Foreskin keratinocyte (primary cell): ENCODE measurements at places on chromosomes 3 and 15. TPM values are rescaled to one million over a fixed set of nuclear protein-coding genes. Genes with fewer than 3 reads are reported as not detected.
A peak's percentile ranks its signal among the peaks of the same experiment; 100 is the strongest.

DNA sequence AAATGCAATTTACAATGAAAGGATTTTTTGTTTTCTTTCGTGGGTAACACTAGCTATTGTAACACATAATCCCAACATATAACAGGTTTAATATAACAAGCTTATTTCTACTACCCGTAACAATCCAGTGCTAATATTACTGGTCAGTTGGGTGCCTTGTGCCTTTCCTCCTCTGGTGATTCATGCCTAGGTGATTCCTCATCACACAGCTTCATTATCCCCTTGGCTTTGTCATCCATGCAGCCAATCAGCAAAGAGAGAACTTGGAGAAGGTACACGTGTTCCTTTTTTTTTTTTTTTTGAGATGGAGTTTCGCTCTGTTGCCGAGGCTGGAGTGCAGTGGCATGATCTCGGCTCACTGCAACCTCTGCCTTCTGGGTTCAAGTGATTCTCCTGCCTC, 30.7 kb downstream of the CHST14 start:
- peak; percentile 78 for DNase-seq

DNA sequence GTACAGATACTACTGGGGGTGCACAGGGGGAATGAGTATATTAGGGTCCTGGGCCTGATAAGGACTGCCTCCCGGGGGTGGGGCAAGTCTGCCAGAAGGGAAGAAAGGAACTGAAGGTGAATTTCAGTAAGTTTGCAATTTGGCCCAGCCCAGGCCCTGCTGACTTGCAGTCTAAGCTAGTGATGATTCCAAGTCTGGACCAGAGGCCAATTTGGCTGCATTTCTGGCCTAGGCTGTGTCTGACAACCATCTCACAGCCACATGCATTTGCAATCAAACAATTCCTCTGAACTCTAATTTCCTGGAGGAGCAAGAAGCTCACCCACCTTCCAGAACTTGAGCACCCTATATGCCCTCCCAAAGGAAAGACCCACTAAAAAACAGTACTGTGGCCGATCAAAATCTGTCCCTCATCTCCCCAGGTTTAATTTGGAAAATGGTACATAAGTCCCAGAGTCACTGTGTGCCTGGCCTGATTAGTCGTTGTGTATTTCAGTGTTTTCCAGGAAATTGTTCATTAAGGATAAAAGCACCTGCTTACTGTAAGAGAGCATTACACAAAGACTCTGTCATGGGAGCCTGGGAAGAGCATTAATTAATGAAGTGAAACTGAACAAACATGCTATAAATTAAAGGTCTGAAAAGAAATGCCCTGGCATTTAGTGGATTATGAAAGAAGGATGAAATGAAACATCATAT, 114.5 kb downstream of the MEGF11 start:
- DNase-seq: no peak

DNA sequence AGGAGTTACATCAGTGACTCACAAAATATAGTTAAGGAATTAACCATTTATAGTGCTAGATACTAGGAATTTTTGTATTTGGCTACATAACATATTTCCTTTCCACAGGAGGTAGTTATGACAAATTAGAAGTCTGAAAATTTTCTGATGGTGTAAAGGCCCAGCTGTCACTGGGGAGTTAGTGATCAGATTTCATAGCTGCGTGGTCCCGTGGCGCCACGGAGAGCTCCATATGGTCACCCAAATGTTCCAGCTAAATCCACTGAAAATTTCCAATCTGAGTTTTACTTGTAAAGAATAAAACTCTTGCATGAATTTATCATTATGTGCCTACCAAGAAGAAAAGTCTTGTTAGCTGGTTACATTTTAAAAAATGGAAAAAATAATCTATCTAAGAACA, 368.9 kb upstream of the PLSCR5 start:
- DNase-seq: no peak

GRCh38 chr3:189262746-189263145, 91.0 kb downstream of the TPRG1 start:
- DNase-seq: no peak

GRCh38 chr3:113537155-113537554, 4.8 kb downstream of the SIDT1 start:
- no peak for DNase-seq

DNA sequence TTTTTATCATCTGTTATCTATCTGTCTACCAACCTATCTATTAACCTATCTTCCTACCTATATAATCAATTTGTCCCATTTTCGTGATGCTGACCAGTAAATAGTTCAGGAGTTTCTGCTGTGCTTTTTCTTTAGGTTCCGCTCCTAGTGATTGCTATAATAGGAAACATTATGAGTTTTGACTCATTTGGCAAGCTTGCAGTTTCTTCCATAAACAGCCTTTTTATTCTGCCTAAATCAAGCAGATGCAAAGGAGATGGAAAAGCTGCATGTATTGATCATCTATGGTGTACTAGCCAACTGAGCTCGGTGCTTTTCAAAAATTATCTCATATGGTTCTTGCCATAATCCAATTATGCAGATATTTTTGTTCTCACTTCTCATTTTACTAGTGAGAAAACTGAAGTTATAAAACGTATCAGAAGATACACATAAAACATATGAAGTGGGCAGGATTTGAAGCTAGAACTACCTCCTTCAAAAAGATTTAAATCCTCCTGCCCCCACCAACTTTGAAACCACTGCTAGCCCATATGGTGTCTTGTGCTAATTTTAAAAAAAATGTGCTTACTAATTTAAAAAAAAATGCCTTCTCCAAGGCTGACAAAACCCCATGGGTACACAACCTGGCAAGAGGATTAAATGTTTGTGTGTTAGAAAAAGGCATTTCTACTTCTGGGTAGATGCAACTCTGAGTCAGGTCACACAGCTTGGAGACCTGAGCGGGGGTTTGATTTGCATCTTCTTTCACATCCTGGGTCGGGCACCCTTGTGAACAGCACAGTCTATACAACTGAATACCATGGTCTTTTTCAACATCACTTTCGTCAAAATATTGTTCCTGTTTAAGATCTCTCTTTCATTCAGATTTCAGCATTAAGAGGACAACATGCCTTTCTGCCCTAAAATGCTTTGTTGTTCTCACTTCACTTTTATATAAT, 267.0 kb downstream of the CHL1 start:
- DNase-seq: no peak

DNA sequence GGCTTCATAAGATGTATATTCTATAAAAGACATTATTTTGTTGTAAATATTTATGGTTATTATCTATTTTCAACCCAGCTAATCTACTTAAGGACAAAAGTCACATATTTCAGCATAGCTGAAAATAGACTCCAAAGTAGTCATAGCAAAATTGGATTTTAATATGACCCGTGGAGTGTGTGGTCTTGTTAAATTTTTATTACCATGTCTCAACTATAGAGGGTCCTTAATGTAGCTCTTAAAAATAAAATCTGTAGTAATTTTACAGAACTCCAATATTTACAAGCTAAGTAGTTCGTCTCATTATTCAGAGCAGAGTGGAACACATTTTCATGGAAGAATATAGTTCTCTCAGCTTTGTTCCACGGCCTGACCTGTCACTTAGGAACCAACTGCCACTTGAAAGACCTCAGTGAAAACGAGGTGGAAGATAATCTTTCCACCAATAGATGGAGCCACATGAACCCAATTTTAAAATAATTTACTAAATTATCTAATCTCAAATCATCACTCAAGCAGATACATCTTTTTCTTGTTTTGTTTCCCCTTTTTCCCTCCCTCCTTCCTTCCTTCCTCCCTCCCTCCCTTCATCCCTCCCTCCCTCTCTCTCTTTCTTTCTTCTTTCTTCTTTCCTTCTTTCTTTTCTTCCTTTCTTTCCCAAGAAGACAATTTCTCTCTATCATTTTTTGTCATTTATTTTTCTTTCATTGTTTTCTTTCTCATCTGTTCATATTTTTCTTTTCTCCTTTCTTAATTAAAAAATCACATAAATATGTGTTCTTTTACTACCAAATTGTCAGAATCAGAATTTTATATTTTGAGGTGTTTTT, 97.2 kb downstream of the CLDN1 start:
- DNase-seq: peak; percentile 45

DNA sequence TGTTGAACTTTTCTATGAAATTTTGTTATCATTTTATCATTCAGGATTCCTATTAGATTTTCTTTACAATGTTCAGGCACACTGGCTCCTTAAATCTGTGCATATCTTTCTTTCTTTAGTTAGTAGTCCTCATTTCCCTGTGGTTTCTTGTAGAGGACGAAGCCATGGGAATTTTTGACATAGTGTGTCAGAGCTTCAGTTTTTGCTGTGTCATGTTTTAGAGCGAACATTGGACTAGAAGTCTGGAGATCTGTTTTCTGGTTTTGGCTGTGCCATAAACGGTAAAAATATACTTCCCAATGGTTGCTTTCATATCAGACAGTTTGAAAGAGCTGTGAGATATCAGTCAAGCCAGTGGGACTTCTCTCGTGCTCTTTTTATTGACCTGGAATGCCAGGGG, 105.2 kb downstream of the CHCHD4 start:
- peak; percentile 35 for DNase-seq

- no peak for DNase-seq
These were observed 49.5 kb downstream of the EFCAB12 start for GRCh38 chr3:129378949-129379348.

- DNase-seq: no peak
These were observed 334.4 kb downstream of the FGF12 start for GRCh38 chr3:192392986-192393385.

DNA sequence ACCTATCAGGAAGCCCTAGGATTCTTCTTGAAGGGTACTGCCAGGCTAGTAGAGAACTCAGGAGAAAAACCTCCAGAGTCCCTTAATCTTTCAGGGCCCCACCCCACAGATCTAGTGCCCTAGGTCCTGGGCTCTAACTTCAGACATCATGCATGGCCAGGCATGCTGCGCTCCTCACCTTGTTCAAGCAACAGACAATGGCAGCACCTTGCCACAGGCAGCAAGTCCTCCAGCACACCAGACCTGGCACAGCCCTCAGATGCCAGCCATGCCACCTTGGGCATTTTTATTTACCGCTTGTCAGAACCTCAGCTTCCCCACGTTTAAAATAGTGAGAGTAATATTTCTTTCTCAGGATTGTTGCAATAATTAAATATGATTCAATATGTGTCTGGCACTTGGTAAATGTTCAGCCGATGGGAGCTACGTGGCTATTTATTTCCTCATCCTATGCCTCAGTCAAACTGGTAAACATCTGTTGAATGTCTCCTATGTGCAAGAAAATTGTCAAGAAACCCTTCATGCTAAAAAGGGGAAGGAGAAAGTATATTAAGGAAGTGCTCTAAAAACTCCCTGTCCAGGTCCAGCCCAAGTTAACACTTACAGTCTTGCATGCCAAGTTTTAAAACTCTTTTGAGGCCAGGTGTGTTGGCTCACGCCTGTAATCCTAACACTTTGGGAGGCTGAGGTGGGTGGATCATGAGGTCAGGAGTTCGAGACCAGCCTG, 14.5 kb upstream of the CCR1 start:
- DNase-seq: no peak

DNA sequence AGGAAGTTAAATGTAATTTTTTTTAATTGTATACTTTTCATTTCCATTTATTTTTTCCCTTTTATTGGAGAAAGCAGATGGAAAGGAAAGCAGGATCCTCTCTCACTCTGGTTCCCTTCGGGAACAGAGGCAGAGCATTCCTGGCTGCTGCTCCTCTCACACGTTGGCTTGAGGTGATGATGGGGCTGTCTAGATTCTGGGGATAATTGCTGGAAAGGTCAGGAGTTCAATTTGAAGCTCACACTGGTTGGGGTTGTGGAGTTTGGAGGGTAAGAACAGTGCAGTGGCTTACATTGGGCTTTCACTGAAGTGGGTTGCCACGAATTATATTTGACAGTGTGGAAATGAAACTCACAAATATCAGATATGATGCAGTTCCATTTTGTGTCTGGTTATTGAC, 57.6 kb downstream of the RARB start:
- DNase-seq: no peak

DNA sequence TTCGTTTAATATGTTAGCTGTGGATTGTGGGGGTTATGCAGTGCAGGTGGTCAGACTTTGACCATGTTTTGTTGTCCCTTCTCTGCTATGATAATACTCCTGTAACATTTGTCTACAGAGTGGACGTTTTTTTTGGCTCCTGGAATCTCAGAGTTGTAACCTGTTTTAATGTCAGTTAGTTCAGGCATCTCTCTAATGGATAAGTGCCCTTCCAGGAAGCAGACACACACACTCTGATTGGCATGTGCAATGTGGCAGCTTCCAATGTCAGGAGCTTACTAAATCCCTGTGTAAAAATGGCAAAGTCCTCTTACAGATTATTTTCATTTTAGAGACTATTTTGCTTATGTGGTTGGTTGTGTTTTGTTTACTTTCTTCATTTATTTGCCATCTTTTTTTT, 222.2 kb upstream of the ARPP21 start:
- no peak for DNase-seq

- no peak for DNase-seq
These were observed 15.3 kb downstream of the FAM3D start for GRCh38 chr3:58651276-58651675.

DNA sequence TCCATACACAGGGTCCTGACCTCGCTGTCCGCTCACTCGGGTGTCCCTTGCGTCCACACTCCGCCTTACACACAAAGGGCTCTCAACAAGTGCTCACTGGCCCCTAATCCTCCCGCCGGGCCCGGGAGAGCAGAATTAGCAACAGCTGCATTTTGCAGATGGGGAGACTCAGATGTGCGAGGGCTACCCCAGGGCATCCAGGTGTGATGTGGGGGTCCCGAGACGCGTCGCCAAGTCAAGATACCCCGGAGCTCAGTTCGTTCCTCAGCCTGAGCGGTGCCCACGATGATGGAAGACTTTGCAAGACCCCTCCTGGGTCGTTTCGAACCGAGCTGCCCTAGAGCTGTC, 14.9 kb upstream of the WNT7A start:
- DNase-seq: no peak

GRCh38 chr3:169399068-169399467, 264.4 kb downstream of the MECOM start:
- no peak for DNase-seq

DNA sequence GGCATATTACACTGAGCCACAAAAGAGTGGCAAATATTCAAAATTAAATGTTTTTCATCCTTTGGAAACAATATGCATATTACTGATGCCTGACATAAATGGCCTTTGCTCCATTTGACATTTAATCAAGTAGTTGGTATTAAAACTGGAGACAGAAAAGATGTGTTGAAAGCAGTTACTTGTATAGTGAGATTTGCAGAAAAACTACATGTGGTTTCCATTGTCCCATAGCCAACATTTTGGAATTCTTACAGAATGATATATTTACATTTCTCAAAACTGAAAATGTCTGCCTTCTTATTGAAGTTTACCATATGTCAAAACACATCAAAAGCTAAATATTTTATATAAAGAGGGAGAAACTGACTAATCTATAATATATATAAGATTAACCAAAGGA, 21.6 kb downstream of the SHOX2 start:
- DNase-seq: no peak

ASB14 gene
- total RNA-seq: not detected in 2 replicates

IL5RA gene
- total RNA-seq: not detected in 2 replicates

EHHADH gene
- 5.5 and 5.9 TPM in 2 replicates for total RNA-seq

FETUB gene
- total RNA-seq: 0.07 TPM in 1 of 2 replicates, not detected in the other

GASK1A gene
- 0.99 and 1.3 TPM in 2 replicates for total RNA-seq

PYGO1 gene
- 5.6 and 7.5 TPM in 2 replicates for total RNA-seq

TM4SF18 gene
- total RNA-seq: not detected in 2 replicates

PDCD6IP gene
- 118 and 133 TPM in 2 replicates for total RNA-seq
